ENCODE measurements at places on chromosomes 11 and 22. TPM values are rescaled to one million over a fixed set of nuclear protein-coding genes. Genes with fewer than 3 reads are reported as not detected.

The IRAG1 gene
- 14.4 TPM for total RNA-seq

The CCDC87 gene
- 0.28 TPM for total RNA-seq

The BRSK2 gene
- total RNA-seq, result 0.14 TPM

The DMC1 gene
- total RNA-seq, result 2.7 TPM

The CASP5 gene
- total RNA-seq, result 0.14 TPM

The HEPHL1 gene
- total RNA-seq, result 0.14 TPM

The PSMA1 gene
- 129 TPM for total RNA-seq

The OR56A1 gene
- not detected for total RNA-seq

The FOLR1 gene
- total RNA-seq, result not detected

The MMP1 gene
- total RNA-seq, result 655 TPM

The SUSD2 gene
- 2.8 TPM for total RNA-seq

The CARNS1 gene
- 0.09 TPM for total RNA-seq

The SEC14L6 gene
- total RNA-seq, result 0.18 TPM

The DEUP1 gene
- total RNA-seq, result not detected

The OR8D4 gene
- not detected for total RNA-seq

The APOL5 gene
- total RNA-seq, result not detected

The TRIM6 gene
- total RNA-seq, result 4.6 TPM

The OR51B5 gene
- 0.18 TPM for total RNA-seq
